ENCODE measurements at places on chromosomes 2 and 18. TPM values are rescaled to one million over a fixed set of nuclear protein-coding genes. Genes with fewer than 3 reads are reported as not detected.

- DNase-seq = no peak
These were observed 1841.3 kb upstream of the CELF4 start for GRCh38 chr18:39406941-39407340.

DNA sequence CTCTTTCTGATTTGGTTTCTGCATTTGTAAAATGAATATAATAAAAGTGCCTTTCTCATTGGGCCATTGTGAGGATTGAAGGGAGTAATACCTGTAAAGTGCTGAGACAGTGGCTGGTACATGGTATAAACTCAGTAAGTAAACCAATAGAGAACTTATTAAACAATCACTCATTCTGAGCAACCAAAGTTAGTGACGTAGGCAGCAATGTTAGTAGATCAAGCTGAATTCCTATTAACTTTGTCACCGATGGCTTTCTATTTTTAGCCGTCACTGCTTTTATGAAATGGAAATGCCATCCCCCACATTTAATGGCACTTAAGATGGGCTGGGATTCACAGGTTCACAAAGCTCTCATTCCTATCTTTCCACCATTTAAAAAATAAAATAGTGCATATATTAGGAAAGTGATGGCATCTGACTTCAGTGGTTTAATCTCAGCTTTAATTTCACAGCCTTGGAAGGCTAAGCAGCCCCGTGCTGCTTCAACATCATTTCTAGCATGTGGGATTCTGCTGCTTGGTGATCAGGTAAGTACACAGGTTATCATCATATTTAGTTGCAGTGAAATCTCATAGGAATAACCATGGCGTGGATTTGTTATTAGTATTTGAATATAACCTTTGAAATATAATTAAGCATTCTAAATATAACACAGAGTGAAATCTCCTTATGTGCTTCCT lies 17.6 kb upstream of the PPP4R1 start:
- no peak for DNase-seq

- DNase-seq = no peak
These were observed 63.0 kb upstream of the SIX2 start for GRCh38 chr2:45072064-45072861.

DNA sequence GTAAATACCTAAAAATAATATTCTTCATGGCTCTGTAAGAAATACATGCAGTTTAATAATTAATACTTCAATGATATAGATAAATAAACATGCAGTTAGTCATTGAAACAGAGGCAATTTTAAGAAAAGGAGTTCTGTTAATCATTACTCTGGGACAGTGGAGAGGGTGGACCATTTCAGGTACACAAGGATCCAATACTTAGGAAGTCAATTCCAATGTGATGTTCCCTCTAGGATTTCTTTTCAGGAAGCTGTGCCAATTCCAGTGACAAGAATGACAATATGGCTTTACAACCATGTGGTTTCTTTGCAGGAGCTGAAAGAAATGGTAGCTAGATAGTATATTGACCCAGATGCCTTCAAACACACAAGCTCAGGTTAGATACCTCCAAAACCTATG lies 175.8 kb upstream of the NETO1 start:
- DNase-seq = no peak

GRCh38 chr2:854460-854859 lies 96.2 kb upstream of the SNTG2 start:
- DNase-seq = peak; percentile 25

DNA sequence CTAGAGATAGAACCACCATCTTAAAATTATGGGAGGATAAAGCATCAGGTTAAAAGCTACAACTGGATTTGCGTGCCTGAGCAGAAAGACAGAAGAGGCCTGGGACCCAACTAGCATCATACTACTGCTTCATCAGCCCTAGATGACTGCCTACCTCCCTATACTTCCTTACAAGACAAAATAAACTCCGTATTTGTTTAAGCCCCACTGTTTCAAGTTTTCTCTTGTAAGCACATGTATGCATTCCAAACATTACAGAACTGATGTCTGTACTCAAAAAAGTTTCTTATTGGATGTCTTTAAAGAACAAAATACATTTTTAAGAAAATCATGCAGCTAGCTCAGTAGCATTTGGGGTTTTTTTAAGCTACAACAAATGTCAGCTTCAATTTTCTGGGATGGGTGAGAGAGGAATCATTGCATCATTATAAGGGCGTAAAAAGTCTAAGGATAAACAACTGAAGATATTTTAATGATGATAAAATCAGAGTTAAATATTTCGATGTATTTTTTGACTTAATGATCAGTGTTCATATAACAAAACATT lies 213.1 kb downstream of the EXOC6B start:
- no peak for DNase-seq

Gene ANTXR1
- 102 TPM for total RNA-seq

Gene CHRNA1
- not detected for total RNA-seq

Gene SEPTIN2
- 198 TPM for total RNA-seq

Gene NCKAP5
- 8.8 TPM for total RNA-seq

Measured in vagina (tissue), 2 donors.